ENCODE measurements at places on chromosomes 11 and 22.

- DNase-seq, result no peak
These were observed 49.9 kb upstream of the CDON start for GRCh38 chr11:126112547-126112946.

GRCh38 chr22:24855794-24856193 is 49.8 kb downstream of the SGSM1 start:
- DNase-seq, result no peak

DNA sequence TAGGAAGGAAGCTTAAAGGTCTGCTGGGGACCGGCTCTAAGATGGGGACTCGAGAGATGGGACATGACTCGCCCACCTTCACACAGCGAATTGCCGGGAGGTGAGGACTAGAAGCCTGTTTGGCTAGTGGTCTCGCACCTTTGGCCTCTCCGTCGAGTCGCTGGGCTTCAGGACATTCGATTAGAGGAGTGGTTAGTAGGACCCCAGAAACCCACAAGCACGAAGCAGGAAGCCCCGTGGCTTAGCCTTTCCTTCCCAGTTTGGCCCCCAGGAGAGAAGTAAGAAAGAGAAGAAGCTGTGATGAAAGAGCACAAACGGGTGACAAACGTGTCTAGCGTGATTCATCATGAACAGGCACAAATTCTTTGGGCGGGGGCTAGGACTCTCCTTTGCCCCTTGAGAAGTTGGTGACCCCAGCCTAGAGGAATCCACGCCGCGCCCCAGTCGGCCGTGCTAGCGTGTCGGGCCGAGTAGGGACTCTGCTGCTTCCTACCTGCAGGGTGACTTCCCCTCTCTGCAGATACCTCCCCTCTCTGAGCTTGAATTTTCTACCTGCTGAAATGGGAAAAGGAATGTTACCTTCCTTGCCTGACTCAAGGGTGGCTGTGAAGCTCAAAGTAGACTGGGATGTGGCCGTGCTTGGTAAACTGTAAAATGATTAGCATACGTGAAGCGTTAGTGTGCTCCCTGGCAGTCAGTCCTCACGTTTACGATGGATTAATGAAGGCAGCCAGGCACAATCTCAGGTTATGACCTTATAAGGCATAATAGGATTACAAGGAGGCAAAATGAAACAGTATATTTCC is 1.1 kb upstream of the ADM start:
- DNase-seq, result no peak

DNA sequence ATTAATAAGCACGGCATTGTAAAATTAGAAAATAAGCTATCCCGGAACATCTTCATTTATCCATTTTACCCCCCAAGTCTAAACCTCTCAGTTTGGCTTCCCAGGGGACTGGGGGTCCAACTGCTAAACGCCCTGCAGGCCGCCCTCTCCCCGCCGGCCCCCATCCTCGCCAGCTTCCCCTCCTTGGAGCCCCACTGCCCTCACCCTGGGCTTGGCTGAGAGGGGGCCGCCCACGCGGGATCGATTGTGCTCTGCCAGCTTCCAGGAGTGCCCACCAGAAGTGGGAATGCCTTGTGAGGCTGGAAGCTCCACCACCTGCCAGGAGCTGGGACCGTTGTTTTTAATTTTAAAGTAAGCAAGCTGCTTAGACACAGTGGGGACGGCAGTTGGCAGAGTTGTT is 353.5 kb downstream of the TBC1D22A start:
- no peak for DNase-seq

- peak; percentile 46 for DNase-seq
These were observed 251.8 kb upstream of the BLID start for GRCh38 chr11:122367809-122368231.

GRCh38 chr11:134530636-134531326 is 118.7 kb upstream of the B3GAT1 start:
- DNase-seq, result no peak

DNA sequence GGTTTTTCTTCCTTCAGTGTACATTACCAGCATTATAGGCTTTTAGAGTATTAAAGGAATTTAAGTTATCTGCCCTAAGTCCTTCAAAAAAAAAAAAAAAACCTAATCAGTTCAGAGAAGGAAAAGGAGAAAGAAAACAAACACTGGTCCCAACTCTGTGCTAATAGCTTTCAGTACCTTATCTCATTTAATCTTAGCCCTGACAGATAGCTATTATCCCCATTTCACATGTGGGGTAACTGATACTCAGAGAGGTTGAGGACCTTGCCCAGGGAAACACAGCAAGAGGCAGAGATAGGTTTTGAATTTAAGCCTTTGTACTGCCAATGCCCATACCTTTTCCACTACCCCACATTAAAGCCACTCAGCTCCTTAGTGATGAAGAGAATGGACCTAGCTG is 43.4 kb downstream of the FAT3 start:
- DNase-seq, result no peak

GRCh38 chr11:65390996-65391395 is 4.6 kb downstream of the FRMD8 start:
- no peak for DNase-seq

DNA sequence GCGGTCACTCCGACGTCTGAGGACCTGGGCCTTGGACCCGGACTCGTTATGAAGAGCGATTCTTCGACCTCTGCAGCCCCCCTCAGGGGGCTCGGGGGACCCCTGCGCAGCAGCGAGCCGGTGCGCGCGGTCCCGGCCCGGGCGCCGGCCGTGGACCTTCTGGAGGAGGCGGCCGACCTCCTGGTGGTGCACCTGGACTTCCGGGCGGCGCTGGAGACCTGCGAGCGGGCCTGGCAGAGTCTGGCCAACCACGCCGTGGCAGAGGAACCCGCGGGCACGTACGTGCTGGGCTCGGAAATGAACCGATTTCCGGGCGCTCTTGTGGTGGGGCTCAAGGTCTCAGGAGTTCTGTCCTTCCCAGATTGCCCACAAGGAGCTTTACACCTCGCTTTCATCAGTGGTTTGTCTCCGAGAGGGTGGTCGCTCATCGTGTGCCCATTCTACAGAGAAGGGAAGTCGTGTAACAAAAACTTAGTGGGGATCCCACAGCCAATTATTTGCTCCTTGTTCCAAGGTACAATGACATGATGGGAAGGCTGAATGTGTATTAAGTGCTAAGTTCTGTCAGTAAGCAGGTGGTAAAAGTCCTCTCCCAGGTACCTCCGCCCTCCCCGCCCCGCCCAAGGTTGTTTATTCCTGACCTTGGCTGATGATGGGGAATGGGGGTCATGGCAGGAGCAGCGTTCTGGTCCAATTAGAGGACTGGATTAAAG is 695 bp downstream of the PEX26 start:
- DNase-seq, result no peak

GRCh38 chr11:73870261-73870660 is 6.4 kb downstream of the COA4 start:
- DNase-seq, result no peak

DNA sequence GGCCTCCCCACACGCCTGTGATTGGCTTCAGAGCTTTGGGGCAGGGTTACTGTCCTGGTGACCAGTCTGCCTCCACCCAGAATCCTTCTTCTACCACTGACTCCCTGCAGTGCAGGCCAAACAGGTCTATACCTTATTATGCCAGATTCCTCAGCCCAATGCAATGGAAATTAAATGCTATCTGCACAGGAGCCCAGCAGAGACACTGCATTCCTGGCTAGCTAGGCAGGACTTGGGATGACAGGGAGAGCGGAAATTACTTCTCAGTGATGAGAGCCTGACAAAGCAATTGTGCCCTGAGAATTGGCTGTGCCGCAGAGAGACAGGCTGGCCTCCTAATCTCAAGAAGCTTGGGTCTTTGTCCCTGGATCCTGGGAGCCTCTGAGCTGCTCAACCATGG is 143.8 kb upstream of the NCAM1 start:
- DNase-seq, result no peak

- no peak for DNase-seq
These were observed 5.8 kb upstream of the SLC43A3 start for GRCh38 chr11:57432714-57433163.

DNA sequence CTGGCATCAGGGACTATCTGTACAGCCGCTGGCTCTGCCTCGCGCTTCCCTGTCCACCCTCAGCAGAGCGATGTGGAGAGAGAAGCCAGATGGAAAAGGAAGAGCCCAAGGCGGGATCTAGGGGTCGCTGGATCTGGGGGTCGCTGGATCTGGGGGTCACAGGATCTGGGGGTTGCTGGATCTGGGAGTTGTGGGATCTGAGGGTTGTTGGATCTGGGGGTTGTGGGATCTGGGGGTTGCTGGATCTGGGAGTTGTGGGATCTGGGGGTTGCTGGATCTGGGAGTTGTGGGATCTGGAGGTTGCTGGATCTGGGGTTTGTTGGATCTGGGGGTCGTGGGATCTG is 2.0 kb upstream of the MS4A10 start:
- no peak for DNase-seq

GRCh38 chr11:134260503-134260902 is 7.1 kb downstream of the ACAD8 start:
- DNase-seq, result no peak

DNA sequence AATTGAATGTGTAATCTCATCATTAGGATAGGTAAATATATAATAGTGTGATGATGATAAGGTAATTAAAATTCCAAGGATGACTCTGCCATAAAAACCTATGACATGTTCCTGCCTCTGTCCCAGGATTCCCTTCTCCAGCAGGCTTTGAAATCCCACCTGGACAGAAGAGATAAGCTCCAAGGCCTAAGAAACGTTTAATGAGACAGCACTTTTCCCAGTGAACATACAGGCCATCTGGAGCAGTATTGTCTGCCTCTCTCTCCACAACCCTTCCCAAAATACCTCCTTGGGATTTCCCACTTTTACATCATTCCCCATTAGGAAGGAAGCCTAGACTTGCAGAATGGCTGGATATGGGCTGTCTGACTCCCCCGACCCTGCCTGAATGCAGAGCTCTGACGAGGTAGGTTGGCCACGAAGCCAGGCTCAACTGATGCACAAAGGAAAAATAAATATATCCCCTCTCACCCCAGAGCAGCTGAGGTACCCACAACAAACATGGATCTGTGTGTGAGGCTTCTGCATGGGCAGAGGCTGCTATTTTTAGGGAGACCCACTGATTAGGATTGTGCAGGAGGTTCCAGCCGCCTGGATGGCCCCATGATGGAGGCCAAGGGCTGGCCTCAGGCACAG is 71.0 kb downstream of the TMPRSS5 start:
- DNase-seq, result no peak

DNA sequence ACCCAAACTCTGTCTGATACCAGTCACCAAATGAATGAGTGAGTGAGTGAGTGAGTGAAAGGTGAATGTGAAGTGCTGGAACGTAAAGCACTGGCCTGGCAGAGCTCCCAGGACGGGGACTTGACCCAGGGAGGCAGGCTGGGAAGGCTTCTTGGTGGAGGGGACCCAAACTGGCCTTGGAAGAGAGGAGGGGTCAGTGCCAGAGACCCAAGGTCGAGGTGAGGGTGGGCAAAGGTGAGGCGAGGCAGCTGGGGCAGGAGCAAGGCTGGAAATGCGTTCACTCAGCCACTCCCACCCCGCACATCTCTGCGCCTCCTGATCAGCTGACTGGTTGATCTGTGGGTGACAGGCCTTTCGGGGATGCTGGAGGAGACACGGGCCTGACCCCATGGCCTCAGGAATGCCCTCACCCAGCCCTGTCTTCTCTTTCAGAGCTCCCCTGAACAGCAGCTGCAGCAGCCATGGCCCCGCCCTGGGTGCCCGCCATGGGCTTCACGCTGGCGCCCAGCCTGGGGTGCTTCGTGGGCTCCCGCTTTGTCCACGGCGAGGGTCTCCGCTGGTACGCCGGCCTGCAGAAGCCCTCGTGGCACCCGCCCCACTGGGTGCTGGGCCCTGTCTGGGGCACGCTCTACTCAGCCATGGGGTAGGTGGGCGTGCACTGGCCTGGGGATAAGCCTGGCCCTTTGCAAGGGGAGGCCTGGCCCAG is 7.6 kb downstream of the TSPO start:
- no peak for DNase-seq

DNA sequence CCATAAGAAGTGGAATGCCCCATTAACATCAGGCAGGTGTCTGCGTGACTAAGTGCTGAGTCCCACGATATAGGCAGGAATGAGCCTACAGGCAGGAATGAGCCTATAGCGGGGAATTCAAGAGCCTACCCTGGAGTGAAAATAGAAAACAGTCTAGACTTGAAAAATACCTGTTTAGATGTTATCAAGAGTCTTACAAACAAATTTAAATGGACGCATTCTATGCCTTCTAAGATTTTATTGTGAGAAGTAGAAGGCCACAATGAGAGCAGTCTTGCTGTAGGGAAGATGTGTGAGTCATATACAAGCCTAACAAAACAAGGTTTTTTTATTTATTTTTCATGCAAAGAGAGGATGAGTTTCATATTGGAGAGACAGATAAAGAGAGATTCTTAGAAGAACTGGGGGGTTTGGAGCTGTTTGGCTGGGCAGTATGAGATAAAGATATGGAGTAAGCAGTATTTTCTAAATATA is 200.8 kb upstream of the ZC3H12C start:
- no peak for DNase-seq

DNA sequence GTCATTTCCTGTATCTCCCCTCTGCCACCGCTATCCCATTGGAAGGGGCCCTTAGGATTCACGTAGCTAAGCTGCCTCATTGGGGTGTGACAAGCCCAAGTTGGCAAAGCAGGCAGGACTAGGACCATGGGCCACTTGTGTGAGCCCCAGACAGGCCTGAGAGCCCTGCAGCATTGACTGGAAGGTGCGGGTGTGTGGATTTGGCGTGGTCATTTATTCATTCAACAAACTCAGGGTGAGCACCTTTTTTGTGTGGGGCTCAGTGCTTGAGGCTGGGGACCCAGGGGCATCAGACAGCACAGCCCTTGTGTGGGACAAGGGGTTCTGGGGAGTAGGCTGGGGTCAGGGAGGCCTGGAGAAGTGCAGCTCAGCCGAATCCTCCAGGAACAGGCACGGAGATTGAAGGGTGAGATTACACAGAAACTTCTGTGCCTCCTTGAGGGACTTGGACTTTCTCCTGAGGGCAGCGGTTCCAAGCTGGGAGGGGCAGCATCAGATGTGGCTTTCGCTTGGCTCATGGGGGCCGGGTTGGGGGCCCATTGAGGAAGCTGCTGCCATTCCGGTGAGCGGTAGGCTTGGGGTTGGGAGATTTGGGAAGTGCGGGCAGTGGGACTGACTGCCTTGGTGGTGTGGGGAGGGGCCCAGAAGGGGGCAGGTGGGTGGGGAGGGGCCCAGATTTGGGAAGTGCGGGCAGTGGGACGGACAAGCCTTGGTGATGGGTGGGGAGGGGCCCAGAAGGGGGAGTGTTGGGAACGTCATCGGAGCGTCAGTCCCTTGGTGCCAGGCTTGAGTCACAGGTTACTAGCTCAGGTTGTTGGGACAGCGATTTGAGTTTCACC is 11.9 kb downstream of the MGAT3 start:
- no peak for DNase-seq

DNA sequence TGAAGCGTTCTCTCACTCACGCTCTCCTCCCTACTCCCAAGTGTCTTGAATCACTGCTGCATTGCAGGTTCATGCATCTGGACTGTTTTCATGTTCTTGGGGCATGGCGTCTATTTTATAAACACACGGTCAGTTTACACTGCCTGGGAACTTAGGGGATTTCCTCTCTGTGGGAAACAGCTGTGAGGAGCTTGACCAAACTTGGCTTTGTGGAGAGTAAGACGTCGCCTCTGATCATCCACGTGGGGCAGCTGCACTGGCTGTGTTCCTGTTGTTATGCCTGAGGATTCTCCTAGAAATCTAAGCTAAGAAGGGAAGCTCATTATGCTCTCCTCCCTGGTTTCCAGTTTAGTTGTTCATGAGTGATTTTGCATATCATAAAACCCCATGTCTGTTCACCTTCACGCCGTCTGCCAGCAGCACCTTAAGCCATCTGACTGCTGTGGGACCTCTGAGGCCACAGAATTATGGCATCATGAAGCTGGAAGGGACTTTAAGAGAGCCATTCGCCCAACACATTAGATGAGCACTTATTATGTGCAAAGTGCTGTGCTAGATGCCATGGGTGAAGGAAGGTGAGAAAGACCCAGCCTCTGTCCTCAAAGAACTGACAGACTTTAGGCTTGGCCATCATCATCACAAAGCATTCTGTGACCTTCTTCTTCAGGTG is 38.8 kb upstream of the POU2AF1 start:
- DNase-seq, result no peak
